Fibroblast of the aortic adventitia (primary cell): ENCODE measurements at places on chromosomes 3 and 15. TPM values are rescaled to one million over a fixed set of nuclear protein-coding genes. Genes with fewer than 3 reads are reported as not detected.

The CCRL2 gene
- 0.54 TPM in 1 of 2 replicates, not detected in the other for total RNA-seq

The BCL6 gene
- total RNA-seq: 24.8 and 90.1 TPM in 2 replicates

The CLSTN2 gene
- 0.82 and 3.2 TPM in 2 replicates for total RNA-seq

The PFN2 gene
- 161 and 198 TPM in 2 replicates for total RNA-seq

The CALML4 gene
- total RNA-seq: 2.6 and 2.7 TPM in 2 replicates

The LMCD1 gene
- total RNA-seq: 22.4 and 30.3 TPM in 2 replicates
